ENCODE measurements at places on chromosomes 1 and 21.

GRCh38 chr1:5198328-5198727 is 543.9 kb downstream of the AJAP1 start:
- DNase-seq, result no peak

GRCh38 chr1:228420968-228421826 is 4.5 kb upstream of the TRIM17 start:
- no peak for DNase-seq

GRCh38 chr1:59414406-59415133 is 117.7 kb downstream of the FGGY start:
- peak; percentile 40 for DNase-seq

- DNase-seq, result no peak
Observed at GRCh38 chr1:92169214-92170005, 48.3 kb upstream of the C1orf146 start.

Data from DMS 273 treated with DMSO at 0.1 percent for 48 hours (cell line).